NCI-H1105 treated with DMSO at 0.1 percent for 48 hours (cell line): ENCODE measurements at places on chromosomes 16 and 17.

DNA sequence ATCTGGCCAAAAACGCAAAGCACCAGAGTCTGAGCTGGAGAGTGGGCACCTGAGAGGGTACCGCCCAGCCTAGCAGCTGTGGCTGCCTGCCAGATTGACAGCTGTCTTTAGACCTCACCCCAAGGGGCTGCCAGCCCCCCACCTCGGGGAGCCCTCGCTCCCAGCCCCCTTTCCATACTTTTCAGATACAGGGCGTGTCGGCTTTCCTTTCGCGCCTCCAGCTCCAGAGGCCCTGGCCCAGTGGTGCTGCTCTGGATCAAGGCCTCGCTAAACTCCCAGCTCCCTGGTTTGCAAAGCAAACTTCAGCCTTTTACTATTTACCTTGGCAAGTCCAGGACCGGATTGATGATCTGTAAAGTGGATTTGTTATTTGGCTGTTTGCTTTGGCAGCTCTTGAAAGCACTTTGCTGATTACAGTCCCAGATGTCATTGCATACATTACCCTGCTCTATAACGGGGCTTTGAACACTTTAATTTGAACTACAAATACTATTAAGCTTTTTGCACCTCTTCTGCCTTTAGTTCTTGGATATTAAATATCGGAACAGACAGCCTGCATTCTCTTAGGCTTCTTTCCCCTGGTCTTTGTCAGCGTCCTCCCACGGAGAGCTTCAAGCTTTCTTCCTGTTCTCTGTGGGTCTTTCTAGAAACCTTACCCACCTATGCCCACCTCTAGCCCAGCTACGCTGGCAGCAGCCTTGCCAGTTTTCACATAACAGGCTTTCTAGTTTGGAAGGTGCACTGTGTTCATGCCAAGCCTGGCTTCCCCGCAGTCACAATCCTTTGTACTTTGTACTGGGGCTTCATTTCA, 63.6 kb upstream of the TBX2 start:
- peak; percentile 97 for DNase-seq

GRCh38 chr17:63349478-63350000, 96.6 kb downstream of the CYB561 start:
- no peak for DNase-seq

- no peak for DNase-seq
Measured at GRCh38 chr17:52419229-52419641, 260.7 kb upstream of the CA10 start.

- DNase-seq: no peak
Measured at GRCh38 chr16:1216296-1216619, 8.8 kb downstream of the TPSG1 start.

- DNase-seq: no peak
Measured at GRCh38 chr16:79835194-79835593, 234.7 kb upstream of the MAF start.

DNA sequence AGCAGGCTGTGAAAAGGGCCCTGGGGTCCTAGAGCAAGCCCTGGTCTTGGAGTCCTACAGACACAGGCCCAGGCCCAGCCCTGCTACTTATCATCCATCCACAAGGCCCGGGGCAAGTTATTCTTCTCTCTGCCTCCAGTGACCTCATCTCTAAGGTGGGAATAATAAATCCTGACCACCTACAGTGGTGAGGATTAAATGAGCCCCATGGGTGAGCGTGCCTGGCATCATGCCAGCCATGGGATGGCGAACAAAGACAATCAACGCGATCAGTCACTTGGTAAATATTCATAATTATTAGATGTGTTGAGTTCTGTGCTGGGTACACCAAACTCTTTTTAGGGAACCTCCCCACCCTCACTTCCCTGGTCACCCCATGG, 5.5 kb downstream of the KRT15 start:
- peak; percentile 60 for DNase-seq

DNA sequence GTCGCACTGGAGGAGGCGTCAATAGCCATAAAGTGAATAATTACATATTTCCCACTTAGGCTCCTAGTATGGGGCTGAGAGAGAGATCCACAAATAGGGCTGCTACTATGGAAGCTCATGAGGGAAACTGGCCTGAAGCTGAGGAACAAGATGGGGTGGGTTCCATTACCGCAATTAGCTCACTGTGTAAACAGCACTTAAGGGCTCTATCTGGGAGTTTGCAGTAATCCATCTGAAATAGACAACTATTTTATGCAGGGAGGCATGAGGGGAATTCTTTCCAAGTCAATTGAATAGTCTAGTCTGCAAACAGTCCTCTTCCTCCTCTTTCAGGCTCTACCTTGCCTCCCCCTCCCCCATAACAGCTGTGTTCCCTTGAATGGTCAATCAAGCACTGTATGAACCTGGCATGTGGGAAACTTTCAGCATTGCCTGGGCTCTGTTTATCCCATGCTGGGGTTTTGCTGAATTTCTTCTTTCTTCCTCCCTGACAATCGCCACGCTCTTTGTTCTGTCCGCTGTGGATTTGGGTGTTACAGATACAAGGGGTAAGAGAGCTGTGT, 56.1 kb upstream of the MAF start:
- peak; percentile 87 for DNase-seq

DNA sequence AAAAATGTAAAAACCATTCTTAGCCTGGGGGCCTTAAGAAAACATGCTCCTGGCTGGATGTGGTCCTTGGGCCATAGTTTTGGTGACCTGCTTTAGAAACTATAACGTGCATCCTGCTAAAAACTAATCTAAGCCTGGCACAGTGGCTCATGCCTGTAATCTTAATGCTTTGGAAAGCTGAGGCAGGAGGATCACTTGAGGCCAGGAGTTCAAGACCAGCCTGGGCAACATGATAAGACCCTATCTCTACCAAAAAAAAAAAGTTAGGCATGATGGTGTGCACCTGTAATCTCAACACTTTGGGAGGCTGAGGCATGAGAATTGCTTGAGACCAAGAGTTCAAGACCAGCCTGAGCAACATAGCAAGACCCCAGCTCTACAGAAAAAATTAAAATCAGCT, 183.8 kb upstream of the CHMP6 start:
- DNase-seq: no peak

- DNase-seq: no peak
Measured at GRCh38 chr16:68526143-68526781, 12.8 kb upstream of the ZFP90 start.

DNA sequence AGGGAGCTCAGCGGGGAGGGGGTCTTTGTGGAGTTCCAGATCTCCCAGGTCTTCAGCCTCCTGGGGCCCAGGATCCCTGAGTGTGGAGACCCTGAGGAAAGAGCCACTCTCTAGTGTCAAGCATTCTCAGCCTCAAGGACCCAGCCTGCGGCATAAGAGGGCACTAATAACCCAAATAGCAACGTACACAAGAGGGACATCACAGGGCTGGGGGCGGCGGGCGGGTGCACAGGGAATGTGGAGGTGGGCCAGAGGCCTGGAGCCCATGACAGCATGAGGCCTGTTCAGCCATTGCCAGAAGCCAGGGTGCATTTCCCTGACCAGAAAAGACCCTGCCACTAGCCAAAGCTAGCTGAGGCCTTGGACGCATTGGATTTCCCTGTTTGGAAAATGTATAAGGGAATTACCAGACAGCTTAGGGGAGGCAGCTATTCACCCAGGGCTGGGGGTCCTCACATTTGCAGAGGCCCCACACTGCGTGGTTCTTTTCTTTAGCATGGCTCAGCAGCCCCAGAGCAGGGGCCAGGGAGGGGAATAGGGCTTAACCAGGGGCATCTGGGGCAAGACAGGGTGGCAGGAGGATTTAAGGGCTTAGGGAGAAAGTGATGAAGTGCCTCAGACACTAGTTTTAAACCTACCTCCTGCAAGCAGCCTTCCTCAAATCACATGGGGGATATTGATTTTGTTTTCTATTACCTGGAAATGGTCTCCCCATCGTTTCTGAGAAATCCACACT, 13.5 kb upstream of the ALOX15B start:
- DNase-seq: no peak

GRCh38 chr16:53415504-53415903, 18.8 kb upstream of the RBL2 start:
- DNase-seq: peak; percentile 53

DNA sequence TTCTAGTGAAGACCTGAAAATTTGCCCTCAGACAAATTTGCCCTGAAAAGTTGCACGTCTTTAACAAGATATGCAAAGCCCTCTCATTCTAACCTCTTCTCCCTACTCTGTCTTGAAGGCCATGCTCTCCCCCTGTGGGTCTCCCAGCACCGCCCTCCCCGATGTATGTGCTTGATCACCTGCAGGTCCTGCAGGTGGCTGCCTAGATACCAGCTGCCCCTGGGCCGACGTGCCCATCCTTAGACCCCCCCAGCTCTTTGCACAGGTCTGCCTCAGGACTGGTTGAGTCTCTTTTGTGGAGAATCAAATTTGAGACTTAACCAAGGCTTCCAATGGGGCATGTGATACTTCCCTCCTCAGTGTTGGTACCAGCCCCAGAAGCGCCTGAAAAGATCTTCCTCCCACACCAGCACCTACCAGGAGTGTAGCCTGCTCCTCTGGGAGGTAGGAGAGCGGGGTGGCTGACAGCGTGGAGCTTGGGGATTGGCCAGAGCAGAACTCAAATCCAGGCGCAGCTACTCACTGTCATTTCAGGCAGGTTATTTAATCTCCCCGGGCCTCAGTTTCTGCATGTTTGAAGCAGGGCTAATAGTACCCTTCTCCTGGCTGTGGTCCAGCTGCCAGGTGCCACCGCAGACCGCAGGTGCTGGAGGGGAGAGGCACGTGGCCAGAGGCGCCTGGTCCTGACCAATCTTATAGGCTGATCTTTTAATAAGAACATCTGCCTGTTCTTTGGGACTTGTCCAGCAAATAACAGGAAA, 4.5 kb upstream of the MRPL38 start:
- peak; percentile 96 for DNase-seq
